ENCODE measurements at places on chromosomes 12 and 14.

DNA sequence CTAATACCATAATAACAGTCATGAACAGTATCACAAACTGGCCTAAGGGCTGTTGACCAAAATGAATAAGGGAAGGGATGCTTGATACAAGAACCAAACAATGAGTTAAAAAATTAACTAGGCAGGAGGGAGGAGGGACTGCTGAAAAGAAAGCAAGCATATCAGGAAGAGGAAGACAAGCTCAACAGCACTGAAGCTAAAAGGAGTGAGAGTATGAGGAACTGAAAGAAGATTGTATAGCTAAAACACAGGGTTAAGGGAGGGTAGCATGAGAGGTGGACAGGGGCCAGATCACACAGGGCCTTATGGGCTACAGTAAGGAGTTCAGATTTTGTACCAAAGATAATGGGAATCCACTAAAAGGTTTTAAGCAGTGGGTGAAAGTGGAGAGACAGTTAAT, 34.1 kb downstream of the ITGA7 start:
- DNase-seq: no peak

GRCh38 chr14:100898935-100899883, 4.3 kb downstream of the RTL1 start:
- no peak for DNase-seq

DNA sequence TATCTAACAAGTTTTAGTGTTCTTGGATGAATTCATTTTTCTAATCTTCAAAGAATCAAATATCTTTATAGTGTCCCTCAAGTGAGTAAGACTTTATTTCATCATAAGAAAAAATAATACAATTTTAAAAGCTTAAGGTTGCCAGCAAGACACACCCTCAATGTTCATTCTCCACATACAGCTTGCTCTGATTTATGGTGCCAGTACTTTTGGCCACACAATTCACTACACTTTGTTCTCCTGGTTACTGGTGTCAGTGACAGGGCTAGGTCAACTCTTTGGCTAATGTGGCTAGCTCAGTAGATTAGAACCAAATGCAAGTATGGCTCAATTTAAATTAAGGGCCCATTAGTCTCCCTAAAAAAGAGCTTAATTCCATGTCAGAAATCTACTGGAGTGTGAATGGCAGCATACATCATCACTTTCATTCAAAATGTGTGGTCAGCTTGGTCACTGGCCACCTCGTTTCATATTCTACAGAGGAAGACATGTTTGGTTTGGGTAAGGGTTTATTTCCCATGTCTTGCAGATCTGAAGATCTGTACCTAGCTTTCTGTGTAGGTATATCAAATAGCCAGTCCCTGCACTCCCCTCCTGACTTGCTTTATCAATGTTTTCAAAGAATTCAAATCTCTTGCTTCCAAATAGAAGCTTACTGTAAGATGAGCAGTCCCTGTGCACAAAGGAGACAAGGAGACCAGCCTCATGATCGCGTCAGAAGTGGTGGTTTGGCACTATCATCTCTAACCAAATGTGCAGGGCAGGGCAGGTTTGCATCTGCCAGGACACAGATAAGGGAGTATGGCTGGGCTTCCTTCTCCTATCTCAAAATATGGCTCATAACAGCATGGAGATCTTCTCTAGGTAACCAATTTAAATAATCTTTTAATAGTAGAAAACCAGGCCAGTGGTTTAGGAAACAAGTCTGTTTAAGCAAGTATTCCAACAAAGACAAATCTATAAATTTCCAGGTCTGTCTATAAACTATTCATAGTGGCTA, 31.3 kb downstream of the HECTD4 start:
- no peak for DNase-seq

DNA sequence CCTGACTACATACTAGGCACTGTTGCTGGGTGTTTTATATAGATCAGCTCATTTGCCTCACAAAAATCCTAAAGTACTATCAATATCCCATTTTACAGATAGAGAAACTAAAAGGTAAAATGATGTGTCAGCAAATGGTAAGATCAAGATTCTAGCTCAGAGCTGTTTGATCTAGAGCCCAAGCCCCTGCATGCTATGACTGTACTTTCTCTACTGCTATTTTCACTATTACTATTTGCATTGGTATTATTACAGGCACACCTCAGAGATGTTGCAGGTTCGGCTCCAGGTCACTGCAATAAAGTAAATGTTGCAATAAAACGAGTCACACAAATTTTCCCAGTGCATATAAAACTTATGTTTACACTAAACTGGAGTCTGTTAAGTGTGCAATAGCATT, 10.9 kb downstream of the ISCU start:
- no peak for DNase-seq

- DNase-seq: no peak
Observed at GRCh38 chr12:29566441-29566840, 69.0 kb upstream of the OVCH1 start.

GRCh38 chr12:30696103-30696408, 387 bp upstream of the IPO8 start:
- no peak for DNase-seq

- DNase-seq: no peak
Observed at GRCh38 chr12:87116780-87117179, 860.6 kb upstream of the MGAT4C start.

DNA sequence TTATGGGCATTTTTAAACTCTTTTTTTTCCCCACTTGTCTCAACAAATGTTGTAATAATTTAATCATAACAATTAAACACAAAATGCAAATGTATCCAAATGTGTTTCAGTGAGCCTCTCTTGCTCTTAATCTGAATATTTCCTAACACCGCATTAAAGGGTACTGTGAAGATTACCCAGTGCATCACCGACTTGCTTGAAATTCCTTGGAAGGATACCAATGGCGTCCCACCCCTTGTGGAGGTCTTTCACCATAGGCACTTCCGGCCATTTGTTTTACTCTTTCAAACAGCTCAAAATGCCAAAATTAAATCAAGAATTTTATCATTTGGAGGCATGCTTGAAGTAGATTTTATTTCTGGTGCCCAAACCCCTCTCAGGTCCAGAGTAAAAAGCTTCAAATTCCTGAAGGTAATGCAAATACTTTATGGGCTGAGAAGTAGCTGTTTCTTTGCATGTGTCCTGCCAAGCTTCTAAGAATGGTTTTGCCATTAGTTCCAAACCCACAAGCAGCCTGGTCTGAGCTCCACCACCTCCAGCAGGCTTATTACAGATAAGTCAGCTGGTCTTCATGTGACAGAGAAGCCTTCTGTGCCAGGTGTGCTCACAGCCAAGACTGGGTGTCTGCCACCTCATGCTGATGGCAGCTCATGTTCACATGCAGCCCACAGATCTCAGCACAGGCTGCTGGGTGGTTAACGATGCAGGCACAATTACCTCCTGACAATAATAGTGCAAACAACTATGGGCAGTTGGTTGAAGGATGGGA, 16.4 kb upstream of the NUDT4 start:
- no peak for DNase-seq

GRCh38 chr12:21559855-21560569, 33.9 kb downstream of the SPX start:
- no peak for DNase-seq

All from uterus (tissue), 4 donors.